ENCODE measurements at places on chromosomes 2 and 18.

DNA sequence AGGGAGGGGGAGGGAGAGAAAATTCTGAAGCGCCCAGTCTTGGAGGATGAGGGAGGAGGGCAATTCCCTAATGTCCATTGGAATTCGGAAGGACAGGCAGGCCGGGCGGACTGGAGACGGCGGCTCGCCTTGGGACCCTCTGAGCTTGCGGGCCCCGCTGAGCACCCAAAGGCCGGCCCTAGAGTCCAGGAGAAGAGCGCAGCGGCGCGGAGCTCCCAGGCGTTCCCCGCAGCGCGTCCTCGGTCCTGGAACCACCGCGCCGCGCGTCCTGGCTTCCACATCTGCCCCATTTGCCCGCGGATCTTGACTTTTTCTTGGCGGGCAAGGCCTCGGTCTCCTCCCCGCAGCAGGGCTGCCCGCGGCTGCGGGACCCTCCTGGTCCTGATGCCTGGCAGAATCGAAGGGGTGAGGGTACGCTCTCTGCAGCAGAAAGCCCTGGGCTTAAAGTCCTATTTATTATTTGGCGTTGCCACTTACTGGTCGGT lies 675 bp upstream of the MLPH start:
- DNase-seq = no peak

GRCh38 chr2:241859436-241860183 lies 916 bp upstream of the PDCD1 start:
- no peak for DNase-seq

GRCh38 chr2:219430633-219431615 lies 3.7 kb upstream of the SPEG start:
- no peak for DNase-seq

GRCh38 chr2:236974752-236975151 lies 110.9 kb upstream of the COPS8 start:
- DNase-seq = no peak

DNA sequence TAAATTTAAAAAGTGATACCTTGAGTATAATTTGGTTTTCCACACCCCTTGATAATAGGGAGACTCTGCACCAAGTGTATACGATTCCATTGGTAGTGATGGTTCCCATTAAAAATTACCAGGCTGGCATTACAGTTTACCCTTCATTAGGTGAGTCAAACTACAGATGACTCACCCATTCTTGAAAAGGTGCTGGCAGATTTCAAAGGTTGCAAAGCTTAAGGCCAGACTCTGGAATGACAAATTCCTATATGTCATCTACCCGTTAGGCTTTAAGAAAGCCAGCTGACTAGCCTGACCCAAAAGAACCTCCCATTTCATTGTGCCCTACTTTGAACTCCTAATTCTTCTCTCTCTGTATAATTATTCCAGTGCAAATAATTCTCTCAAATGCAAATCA lies 124.4 kb downstream of the LRRTM4 start:
- no peak for DNase-seq

DNA sequence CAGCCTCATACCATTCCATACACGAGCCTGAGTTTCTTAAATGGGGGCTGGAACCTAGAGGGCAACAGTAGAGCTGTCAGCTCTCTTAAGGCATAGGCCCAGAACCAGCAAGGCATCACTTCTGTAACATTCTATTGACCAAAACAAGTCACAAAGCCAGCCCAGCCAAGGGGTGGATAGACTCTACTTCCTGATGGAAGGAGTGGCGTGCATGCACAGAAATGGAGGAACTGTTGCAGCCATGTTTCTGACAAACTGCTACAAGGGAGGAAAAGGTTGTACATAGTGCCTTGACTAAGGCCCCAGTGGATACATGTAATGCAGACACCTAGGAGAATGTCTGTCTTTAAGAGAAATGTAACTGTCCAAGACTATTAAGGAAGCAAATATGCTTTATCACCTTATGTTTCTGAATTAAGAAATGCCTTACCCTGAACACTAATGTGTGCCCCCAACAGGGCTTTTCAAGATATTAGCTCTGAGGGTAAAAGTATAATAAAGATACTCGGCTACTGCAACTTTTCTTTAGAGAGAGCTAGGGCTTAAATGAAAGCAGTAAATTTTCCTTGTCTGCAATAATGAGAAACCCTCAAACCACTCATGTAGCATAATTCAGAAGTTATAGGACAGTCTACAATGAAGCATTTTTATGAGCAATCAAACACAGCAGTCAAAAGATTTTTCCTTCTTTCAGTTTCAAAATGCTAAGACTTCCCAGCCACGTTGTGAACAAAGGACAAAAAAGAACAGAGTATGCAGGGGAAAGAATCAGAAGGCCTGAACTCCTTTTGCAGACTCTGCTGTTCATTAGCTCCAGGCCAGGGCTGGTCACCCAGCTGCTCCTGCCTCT lies 35.1 kb upstream of the CDC42EP3 start:
- DNase-seq = no peak

GRCh38 chr18:28127763-28128658 lies 48.9 kb downstream of the CDH2 start:
- DNase-seq = no peak

DNA sequence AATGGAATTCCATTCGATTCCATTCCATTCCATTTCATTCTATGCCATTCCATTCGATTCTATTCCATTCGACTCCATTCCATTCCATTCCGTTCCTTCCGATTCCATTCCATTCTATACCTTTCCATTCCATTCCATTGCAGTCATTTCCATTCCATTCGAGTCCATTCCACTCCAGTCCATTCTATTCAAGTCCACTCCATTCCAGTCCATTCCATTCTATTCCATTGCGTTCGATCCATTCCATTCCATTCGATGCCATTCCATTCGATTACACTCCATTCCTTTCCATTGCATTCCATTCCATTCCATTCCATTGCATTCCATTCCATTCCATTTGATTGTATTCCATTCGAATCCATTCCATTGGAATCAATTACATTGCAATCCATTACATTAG lies 1119.8 kb downstream of the RPIA start:
- no peak for DNase-seq

DNA sequence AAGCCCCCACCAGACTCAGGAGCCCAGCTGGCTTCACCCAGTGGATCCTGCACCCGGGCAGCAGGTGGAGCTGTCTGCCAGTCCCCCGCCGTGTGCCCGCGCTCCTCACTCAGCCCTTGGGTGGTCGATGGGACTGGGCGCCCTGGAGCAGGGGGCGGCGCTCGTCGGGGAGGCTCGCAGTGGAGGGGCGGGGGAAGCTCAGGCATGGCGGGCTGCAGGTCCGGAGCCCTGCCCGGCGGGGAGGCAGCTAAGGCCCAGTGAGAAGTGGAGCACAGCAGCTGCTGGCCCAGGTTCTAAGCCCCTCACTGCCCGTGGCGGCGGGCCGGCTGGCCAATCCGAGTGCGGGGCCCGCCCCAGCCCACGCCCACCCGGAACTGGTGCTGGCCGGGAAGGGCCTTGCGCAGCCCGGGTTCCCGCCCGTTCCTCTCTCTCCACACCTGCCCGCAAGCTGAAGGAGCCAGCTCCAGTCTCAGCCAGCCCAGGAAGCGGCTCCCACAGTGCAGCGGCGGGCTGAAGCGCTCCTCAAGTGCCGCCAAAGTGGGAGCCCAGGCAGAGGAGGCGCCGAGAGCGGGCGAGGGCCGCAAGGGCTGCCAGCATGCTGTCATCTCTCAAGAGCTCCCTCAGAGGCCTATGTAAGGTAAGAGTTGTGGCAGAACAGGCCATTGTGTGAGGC lies 1307.8 kb upstream of the TMEFF2 start:
- DNase-seq = no peak

GRCh38 chr2:227177592-227178336 lies 13.3 kb downstream of the COL4A3 start:
- no peak for DNase-seq

- peak; percentile 44 for DNase-seq
These were observed 1.2 kb downstream of the ANTXR1 start for GRCh38 chr2:69013840-69014821.

DNA sequence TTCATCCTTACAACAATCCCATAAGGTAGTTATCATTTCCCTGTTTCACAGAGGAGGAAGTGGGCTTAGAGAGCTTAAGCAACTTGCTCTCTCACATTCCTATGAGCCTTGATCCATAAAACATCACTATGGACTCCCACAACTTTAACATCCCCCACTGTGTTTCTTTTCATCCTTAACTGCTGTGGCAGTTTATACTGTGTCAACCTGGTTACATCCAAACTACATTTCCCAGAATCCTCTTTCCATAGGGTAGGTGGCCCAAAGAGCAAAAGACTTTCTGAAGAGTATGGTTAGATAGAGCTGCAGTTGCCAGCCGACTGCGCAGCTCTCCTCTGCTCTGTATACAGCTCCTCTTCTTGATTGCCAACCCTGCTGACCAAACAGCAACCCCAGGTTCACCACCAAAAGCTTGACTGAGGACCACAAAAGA lies 22.5 kb downstream of the MAP3K2 start:
- no peak for DNase-seq

All from KBM-7 (cell line).